Stomach (tissue), 19 donors: ENCODE measurements at places on chromosomes 2 and 18.

DNA sequence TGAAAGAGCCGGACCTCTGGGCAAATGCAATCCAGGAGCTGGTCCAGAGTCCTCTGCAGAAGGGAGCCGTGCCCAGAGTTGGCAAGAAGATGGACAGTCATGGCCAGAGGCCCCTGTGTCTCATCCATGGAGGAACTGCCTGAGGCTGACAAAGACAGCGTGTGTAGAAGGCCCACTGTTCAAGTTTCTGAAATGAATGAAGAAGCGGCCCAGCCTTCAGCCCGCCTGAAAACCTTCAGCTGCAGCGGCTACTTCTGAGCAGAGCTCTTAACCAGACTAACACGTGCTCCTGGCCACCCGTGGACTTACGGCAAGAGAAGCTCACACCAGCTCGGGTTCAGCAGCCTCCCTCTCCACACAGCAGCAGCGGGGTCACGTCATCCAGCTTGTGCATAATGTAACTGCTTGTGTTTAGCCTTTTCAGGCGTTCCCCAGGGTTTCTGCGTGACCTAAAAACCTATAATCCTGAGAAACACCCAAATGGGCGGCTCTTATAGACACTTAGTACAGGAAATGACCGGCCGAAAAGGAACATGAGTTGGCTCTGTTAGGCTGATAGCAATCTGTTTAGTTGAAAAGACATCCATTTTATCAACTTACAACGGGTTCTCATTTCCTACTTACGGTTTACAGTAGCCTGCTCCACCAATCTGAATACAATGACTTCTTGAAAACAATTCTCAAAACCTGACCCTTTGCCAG is at the start of gene FAM124B:
Gene FAM124B, minus strand, starts transcription at position 467 of the 702 bp plus-strand sequence. Its CDS starts 339 bp downstream, at position 128.
- DNase-seq = peak; percentile 87

- DNase-seq = no peak
Measured at GRCh38 chr18:10374636-10375293, 79.7 kb upstream of the APCDD1 start.

DNA sequence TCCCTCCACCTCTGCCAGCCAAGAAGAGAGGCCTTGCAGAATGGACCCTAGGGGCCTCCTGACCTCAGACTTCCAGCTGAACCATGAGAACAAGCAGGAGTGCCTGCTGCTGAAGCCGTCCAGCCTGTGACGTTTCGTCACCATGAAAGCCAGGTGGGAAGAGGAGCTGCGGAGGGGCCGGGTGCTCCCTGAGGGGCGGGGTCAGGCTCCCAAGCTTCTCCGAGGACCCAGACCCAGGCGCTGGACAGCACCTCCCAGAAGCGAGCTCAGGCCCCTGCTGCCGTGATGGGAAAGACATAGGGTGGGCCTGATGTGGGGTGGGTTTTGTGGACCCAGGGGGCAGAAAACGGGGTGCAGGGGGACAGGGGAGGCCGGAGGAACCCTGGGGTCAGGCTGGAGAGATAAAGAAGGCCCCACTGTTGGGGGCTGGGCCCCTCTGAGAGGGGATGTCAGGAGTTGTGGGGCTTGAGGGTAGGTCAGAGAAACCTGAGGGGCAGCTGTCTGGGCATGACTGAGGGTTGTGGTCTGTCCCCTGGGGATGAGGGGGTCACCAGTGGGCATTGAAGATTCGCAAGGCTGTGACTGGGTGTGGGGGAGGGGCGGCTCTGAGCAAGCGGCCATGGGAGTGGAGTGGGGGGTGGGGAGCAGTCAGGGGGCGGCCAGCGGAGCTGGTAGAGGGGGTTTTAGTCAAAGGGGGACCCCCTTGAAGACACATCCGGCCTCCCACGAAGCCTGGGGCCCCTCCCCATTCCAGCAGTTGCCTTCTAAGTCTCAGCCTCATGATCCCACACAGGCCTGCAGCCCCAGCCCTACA is 73.4 kb upstream of the ODC1 start:
- no peak for DNase-seq

- no peak for DNase-seq
Measured at GRCh38 chr2:222738809-222739208, 67.4 kb downstream of the MOGAT1 start.

DNA sequence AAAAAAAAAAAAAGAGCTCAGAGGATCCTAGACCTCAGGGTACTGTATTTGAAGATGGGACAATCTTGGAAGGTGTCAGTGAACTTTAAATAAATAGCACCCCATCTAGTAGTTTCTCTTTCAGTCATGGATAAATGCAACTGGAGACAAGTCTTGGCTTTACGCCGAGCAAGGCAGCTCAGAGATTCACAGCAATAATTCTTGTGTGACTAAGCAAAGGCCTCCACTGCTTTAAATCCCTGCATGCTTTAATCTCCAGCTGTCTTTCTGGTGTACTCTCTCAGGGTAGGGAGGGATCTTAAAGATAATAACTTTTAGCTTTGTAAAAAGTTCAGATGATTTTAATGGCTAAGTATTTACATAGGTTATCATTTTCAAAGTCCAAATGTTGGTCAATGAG is 36.3 kb downstream of the NRXN1 start:
- DNase-seq = no peak

GRCh38 chr2:206718296-206718695 is at the start of gene DYTN:
Gene DYTN (minus strand): TSS chr2:206718396. CDS start chr2:206718279, 117 bp downstream.
- no peak for DNase-seq

- no peak for DNase-seq
Measured at GRCh38 chr2:68612765-68613519, 30.4 kb upstream of the PROKR1 start.

GRCh38 chr2:40281021-40281940 is 170.6 kb downstream of the SLC8A1 start:
- DNase-seq = no peak

GRCh38 chr18:12088096-12088495 is 5.5 kb upstream of the ANKRD62 start:
- no peak for DNase-seq

- peak; percentile 74 for DNase-seq
Measured at GRCh38 chr2:222671259-222672067, at the start of gene MOGAT1. Gene MOGAT1 (plus strand): TSS chr2:222671658. CDS start chr2:222671786, 128 bp downstream.

GRCh38 chr2:121321476-121321875 is 36.5 kb upstream of the TFCP2L1 start:
- DNase-seq = no peak

GRCh38 chr18:69444221-69444620 is 43.5 kb downstream of the DOK6 start:
- no peak for DNase-seq

GRCh38 chr18:36572135-36572856 is 256.5 kb downstream of the TPGS2 start:
- no peak for DNase-seq

DNA sequence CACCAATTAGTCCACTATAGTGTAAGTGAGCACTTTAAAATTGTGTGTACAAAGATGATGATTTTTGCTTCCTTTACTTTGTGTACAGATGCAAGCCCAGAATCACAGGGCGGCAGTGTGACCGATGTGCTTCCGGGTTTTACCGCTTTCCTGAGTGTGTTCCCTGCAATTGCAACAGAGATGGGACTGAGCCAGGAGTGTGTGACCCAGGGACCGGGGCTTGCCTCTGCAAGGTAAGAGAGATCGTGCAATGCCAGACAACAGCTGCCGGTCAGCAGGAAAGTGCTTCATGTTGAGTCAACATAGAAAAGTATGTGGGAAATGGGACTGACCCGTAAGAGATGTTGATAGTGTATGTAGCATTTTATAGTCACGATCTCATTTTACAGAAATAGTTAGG is 156.8 kb upstream of the TTC39C start:
- DNase-seq = peak; percentile 48

GRCh38 chr2:17901246-17901645 is 22.8 kb downstream of the KCNS3 start:
- no peak for DNase-seq

DNA sequence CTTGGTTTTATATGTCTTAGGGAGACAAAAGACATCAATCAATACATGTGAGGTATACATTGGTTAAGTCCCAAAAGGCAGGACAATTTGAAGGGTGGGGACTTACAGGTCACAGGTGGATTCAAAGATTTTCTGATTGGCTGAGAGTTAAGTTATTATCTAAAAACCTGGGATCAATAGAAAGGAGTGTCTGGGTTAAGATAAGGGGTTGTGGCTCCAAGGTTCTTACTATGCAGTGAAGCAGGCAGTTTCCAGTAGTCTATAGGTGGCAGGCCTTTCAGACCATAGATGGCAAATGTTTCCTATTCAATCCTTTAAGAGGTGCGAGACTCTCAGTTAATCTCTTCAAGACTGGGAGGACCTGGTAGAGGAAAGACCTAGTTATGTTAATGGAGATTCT is 42.1 kb upstream of the NEB start:
- no peak for DNase-seq

DNA sequence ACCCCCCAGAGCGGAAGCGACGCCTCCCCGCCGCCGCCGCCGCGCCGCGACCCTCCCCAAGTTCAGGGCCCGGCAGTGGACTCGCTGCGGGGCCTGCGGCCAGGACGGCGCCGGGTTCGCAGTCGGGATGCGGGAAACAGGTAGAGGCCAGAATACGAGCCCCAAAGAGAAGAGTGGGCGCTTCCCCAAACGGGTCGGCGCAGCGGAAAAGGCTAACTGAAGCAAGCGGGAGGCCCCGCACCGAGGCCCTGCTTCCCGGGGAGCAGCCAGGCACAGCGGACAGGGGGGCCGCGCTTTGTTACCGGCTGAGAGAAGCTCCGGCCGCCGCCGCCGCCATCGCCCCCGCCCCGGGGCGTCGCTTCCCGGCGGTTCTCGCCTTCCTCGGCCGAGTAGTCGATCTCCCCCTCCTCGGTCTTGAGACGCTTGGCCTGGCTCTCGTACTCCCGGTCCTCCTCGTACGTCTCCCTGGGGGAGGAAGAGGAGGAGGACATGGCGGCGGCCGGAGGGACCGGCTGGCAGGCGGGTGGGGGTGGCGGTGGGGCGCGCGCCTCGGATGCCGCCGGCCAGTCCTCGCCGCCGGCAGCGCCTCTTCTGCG is 494 bp downstream of the HNRNPLL start:
- DNase-seq = peak; percentile 75

GRCh38 chr2:231925303-231926179 is 655 bp downstream of the NPPC start:
- DNase-seq = peak; percentile 95

- no peak for DNase-seq
Measured at GRCh38 chr2:20304411-20304810, 46.2 kb downstream of the PUM2 start.

- no peak for DNase-seq
Measured at GRCh38 chr18:63487676-63488075, 10.9 kb downstream of the SERPINB5 start.

DNA sequence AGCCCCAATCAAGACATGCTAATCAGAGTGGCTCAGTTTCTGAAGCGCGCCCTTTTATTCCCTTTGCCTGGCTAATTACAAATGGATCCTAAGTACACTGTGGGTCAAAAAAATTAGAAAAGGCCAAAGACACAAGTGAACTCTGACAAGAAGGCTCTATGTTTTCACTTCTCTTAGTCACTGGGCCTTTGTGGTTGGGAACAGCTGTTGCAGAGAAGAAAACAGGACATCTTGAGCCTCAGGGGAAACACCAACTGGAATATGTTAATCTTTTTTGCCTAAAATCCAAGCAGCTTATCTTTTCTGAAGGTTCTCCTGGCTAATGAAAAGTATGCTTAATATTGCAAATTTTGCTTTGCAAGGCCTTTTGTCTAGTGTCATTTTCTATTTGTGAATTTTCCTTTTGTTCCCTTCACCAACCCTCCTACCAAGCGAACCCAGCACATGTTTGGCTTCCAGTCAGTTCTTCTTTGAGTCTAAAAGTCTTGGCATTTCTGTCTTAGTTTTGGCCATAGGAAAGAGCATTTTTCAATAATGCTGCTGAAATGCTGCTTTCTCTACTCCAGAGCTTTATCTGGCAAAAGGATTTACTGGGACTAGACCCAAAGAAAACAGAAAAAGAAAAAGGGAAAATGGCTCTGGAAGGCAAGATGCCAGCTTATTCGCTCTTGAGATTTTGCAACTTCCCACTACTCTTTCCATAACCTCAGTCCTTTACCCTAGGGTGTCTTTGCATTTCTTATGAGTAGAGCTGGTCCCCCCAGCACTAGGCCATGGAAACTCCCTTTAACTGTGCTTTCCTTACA is 440.2 kb upstream of the ST6GAL2 start:
- no peak for DNase-seq

- no peak for DNase-seq
Measured at GRCh38 chr2:197838036-197838435, 33.6 kb downstream of the PLCL1 start.

DNA sequence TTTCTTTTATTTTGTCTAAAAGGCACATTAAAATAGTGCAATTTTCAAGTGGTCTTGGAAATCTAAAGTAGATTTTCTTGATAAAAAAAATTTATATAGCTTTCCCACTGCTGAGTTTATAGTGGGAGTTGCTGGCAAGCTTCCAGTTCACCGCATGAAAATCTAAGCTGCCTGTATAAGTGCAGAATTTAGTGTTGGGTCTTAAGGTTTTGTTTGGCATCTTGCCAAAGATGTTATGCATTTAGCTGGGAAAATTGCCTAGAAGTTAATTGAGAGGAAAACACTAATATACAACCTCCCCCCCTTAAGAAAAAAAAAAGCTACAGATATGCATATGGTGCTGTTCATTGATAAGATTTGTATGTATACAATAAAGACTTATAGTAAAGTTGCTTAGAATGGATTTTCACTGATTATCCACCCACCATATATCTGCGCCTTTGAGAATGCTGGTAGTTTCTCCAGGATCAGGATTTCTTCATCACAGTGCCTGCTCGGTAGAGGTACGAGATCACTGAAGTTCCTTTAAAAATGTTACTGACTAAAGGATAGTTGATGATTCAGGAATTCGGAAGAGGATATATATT is 803.2 kb upstream of the POU3F3 start:
- peak; percentile 20 for DNase-seq

GRCh38 chr2:84844141-84844540 is 36.7 kb downstream of the TRABD2A start:
- DNase-seq = no peak

- no peak for DNase-seq
Measured at GRCh38 chr2:27527182-27527581, 30.5 kb downstream of the GCKR start.

GRCh38 chr2:80303909-80304837 is at the start of gene LRRTM1:
Gene LRRTM1 (minus strand): TSS chr2:80304752. CDS start chr2:80303819, 933 bp downstream.
- peak; percentile 73 for DNase-seq

GRCh38 chr2:234558642-234559041 is 61.8 kb upstream of the ARL4C start:
- DNase-seq = no peak

GRCh38 chr2:17765398-17765797 is 11.5 kb downstream of the GEN1 start:
- no peak for DNase-seq

GRCh38 chr2:238069877-238070276 is 9.1 kb downstream of the SCLY start:
- no peak for DNase-seq

- DNase-seq = peak; percentile 73
Measured at GRCh38 chr2:227890495-227891079, 19.2 kb downstream of the DAW1 start.

GRCh38 chr2:232981356-232981755 is 31.7 kb downstream of the NGEF start:
- peak; percentile 65 for DNase-seq

- no peak for DNase-seq
Measured at GRCh38 chr2:33242845-33243244, 233.6 kb upstream of the RASGRP3 start.

GRCh38 chr2:197237291-197238042 is 73.1 kb downstream of the ANKRD44 start:
- DNase-seq = no peak

GRCh38 chr18:42068030-42068429 is 113.0 kb downstream of the PIK3C3 start:
- DNase-seq = no peak

- no peak for DNase-seq
Measured at GRCh38 chr2:240460781-240461431, 25.4 kb downstream of the GPC1 start.

GRCh38 chr18:41939326-41939725 is 15.7 kb upstream of the PIK3C3 start:
- DNase-seq = no peak

GRCh38 chr2:219420687-219421086 is 2.5 kb downstream of the DES start:
- peak; percentile 2 for DNase-seq
